ENCODE measurements at places on chromosomes 3 and 15.

DNA sequence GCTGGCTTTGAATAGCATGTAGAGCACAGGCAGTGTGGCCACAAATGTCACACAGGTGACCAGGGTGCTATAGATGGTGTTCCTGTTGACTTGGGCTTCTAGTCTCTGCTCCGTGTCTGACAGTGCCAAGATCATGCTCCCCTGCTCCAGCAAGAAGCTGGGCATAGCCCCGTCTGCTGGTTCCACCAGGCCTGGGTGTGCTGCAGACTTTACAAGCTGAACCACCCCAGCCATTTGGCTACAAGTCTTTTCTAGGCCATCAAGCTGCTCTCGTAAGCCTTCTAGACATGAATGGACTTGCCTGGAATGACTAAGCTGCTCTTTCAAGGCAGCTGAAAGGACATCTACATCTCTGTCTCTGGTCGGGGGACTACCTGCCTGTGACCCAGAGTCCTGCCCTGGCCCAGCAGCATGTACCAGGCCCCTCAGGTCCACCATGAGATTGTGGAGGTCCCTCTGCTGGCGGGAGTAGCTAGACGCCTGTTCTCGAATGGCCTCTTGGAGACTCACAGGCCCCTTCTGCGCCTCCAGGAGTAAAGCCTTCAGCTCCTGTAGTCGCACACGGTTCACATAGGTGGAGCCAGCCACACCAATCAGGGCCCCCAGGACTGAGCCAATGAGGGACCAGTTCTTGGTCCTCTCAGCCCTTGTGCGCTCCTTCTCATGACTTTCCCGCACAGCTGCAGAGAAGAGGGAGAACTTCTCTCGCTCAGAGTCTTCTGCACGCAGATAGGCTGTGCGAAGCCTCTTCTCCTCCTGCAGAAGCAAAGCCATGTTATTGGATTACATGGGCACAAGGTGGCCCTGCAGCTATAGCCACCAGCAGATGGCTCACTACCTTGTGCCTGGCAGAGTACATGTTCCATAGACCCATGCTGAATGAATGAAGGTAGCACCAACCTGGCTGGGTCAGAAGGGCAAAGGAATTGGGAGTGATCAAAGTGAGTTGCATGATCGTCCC is 2.8 kb upstream of the PLXNB1 start:
- DNase-seq, result no peak

GRCh38 chr3:78941587-78941986 is 826.2 kb downstream of the ROBO1 start:
- peak; percentile 85 for DNase-seq

DNA sequence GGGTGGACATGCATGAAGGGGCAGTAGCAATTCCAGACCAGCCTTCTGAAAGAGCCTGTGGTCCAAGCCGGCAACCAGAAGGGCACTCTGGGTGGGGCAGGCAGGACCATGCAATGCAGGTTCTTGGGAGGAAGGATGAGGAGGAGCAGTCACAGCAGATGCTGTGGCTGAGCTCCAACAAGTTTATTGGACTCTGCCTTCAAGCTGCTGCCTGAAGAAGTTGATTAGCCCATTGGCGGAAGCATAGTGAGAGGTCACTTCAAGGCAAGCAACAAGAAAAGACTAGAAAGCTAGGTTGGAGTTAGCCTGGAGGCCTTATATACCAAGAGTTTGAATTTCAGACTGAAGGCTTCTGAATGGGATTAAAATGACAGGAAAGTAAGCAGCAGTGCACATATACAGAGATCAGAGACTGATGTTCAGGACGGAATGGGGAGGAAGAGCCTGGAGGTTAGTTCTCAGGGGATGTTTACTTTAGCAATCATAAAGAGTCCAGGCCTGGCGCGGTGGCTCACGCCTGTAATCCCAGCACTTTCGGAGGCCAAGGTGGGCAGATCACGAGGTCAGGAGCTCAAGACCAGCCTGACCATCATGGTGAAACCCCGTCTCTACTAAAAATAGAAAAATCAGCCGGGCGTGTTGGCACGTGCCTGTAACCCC is 39.9 kb downstream of the SFMBT1 start:
- no peak for DNase-seq

- DNase-seq, result no peak
Observed at GRCh38 chr3:141690431-141691072, 47.5 kb upstream of the RNF7 start.

GRCh38 chr15:68666120-68666811 is 87.5 kb downstream of the CORO2B start:
- DNase-seq, result no peak

Data from GM04504 (cell line).